CD4-positive, alpha-beta memory T cell (primary cell): ENCODE measurements at places on chromosomes 3 and 15. TPM values are rescaled to one million over a fixed set of nuclear protein-coding genes. Genes with fewer than 3 reads are reported as not detected.

SLC38A3 gene
- total RNA-seq: not detected

DNA sequence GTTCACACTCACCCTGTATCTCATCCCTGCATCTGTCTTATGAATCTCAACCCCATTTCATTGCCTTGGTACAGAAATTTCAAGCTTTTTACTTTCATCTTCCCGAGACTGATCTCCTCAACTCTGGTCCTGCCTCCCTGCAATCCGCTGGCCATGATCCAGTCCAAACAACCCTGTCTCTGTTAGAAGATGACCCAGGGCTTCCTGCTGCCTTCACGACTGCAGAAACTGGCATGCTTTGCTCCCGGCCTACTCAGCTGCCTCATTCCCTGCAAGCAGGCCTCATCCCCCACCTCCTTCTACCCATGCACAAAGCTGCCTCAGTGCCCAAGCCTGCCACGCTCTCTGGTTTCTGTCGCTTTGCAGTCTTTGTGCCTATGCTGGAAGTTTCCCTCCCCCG is 12.4 kb downstream of the HES1 start:
- DNase-seq: no peak

- no peak for DNase-seq
Observed at GRCh38 chr15:99845009-99845408, 111.8 kb upstream of the LYSMD4 start.

DNA sequence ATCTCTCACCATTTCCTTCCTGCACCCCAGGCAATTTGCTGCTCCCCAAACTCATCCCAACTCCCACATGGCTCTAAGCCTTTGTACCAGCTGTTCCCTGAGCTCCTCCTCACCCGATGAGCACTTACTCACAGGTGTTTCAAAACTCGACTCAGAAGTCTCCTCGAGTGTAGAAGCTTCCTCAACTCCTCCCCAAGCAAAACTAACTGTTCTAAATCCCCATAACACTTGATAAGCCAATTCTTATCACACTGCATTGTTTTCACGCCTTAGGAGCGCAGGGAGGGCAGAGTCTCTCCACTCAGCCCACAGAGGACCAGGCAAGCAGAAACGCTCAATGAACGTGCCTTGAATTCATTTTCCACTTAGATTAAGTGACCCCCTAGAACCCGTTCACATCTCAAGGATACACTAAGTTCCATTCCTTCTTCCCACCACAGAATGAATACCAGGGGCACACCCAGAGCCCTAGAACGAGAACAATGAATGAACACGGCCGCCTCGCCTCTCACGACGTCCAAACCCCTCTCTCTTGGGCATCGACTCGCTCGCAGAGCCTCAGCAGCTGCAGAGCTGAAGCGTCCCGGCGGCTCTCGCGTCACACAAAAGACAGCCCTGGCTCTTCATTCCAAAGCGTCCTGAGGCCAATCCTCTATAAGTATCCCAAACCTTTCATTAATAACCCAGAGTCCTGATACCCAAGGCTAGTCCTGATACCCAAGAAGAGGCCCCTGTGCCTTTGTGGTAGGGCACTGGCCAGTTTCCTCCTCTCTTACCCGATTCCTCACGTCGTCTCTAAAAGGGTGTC is 1.1 kb downstream of the RAF1 start:
- DNase-seq: peak; percentile 28

ACKR4 gene
- total RNA-seq: not detected

GRCh38 chr15:48049736-48050135 is 71.1 kb upstream of the SLC24A5 start:
- no peak for DNase-seq

- peak; percentile 25 for DNase-seq
Observed at GRCh38 chr3:141279077-141279967, 47.7 kb downstream of the PXYLP1 start.
